Purkinje cell (primary cell): ENCODE measurements at places on chromosomes 2 and 18. TPM values are rescaled to one million over a fixed set of nuclear protein-coding genes. Genes with fewer than 3 reads are reported as not detected.

Gene OXER1
- not detected in 2 replicates for polyA plus RNA-seq

Gene TMEM163
- 1.6 and 3.3 TPM in 2 replicates for polyA plus RNA-seq

Gene SMCHD1
- 21.6 and 27.2 TPM in 2 replicates for polyA plus RNA-seq

Gene LYG1
- not detected in 2 replicates for polyA plus RNA-seq

Gene PHOSPHO2
- 6.2 and 8.4 TPM in 2 replicates for polyA plus RNA-seq
